ENCODE measurements at places on chromosomes 6 and 20.

DNA sequence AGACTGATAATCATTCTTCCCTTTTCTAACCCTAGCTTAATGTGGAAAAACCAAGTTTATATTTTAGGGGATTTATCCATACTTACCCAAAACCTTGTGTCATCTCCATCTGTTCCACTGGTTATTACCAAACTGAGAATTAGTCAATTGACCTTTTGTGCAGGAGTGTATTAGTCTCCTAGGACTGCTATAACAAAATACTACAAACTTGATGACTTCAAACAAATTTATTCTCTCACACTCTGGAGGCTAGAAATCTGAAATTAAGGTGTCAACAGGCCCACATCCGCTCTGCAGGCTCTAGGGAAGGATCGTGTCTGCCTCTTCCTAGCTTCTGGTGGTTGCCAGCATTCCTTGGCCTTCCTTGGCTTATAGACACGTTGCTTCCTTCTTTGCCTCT, 12.7 kb upstream of the GMDS start:
- no peak for DNase-seq

DNA sequence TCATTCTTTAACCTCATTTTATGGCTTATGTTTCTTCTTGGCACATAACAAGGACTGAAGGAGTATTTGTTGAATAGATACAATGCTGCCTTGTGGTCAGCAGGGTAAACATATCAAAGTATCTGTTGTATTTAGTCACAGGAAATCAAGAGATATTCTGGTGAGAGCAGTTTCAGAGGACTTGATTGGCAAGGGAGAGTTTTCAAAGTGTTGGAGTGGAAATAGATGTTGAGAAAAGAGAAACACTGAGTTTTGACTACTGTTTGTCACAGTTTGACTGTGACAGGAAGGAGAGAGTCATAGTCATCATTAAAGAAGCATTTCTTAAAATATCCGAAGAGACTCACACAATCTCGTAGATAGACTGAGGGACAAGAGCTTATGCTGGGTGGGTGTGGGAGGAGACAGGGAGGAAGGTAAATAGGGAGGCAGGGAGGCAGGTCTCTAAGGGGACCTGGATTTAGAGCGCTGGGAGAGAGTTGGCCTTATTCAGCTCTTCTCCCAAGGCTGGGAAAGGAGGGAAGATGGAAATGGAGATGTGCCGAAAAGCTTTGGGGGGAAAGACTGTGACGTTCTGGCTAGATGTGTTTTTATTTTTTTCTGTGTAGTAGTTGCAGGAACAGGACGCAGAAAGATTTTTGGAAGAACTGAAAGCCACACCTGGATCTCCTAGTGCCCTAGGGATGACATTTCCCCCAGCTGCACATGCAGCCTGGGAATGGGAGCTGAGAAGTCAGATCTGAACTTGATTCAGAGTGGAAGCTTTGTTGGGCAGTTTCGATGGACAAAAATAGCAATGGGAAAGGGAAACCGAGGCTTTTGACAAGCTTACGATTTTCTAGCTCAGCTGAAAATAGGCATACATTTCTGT, 65.0 kb upstream of the IFNGR1 start:
- no peak for DNase-seq

GRCh38 chr6:158611541-158612370, 32.8 kb downstream of the DYNLT1 start:
- no peak for DNase-seq

DNA sequence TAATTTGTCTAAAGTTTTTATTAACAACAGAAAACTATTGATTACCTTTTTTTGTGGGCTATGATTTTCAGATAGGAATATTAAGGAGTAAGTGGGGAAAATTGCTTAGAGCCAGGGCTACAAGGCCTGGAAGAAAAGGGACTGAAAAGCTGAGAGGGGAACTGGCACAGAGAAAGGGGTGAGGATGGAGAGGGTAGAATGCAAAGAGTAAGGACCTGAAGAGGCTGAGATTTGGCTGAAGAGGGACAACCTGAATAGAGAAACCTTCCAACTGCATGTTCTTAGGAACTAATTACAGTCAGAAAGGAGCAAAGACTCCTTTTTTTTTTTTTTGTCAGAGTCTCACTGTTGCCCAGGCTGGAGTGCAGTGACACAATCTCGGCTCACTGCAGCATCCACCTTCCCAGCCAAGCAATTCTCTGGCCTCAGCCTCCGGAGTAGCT, 16.7 kb downstream of the BTN2A1 start:
- DNase-seq: no peak

DNA sequence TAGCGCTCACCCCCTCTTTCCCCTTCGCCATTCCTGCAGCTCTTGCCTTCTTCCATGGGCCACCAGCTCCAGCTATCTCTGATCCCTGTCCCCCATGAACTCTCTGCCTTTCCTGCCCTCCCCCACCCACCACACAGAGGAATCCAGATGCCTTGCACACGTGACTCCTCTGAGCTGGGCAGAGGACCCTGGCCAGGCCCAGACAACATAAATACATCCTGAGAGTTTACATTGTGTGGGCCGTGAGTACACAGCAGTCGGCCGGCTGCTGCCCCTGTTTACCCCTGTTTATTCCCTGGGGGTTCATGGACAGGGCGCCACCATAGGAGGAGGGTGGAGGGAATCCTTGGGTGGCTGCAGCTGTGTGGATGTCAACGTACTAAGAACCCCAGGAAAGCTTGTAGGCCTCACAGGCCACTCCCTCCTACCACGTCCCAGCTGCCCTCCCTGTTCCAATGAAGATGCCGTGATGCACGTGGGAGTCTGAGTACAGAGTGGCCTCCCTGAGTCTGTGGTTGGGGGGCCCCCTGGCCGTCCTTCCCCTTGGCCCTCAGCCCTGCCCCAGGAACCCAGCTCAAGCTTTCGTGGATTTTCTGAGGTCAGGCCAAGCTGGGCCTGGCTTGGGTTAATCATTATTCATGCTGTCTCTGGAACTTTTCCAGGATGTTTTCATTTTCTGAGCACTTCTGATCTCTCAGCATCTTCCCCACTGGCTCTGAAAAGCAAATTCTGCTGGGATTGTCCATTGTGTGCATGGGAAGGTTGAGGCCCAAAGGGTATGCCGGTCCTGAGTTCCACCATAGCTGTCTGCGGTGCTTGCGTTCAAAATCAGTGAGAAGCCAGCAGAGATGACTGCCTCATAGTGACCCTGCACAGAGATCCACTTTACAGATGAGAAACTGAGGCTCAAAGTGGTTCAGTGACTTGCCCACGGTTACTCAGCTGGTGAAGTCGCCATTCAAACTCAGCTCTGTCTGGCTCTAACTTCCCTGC, 136.3 kb downstream of the MRPL14 start:
- peak; percentile 37 for DNase-seq

- no peak for DNase-seq
These were observed 714 bp downstream of the AIF1 start for GRCh38 chr6:31615748-31616147.

GRCh38 chr6:40474937-40475336, 112.2 kb downstream of the LRFN2 start:
- no peak for DNase-seq

DNA sequence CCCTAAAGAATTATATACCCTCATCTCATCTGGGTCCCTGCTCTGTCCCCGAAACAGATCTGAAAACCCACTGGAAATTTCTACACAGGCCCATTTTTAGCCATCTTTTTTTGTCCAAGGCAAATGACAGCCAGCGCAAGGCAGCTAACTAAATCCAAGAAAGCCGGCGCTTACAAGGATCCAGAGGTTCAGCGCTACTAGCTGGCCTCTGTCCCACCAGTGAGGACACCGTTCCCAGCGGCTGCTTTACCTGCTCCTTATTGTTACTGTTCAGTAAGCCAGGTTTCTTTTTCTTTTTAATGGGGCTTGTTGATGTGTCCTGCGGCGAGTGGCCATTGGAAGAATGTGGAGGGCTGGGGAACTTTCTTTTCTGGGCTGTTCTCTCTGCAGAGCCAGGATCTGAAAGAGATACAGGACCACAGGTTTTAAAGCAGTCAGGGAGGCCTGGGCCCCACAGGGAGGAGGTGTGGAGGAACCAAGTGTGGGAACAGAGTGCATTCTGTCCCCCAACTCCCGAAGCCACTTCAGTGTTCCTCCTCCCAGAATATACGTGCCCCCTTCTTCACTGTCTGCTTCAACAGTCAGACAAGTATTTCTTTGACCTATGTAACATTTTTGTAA, 46.6 kb downstream of the ZMYND8 start:
- DNase-seq: no peak

- peak; percentile 89 for DNase-seq
These were observed 61.7 kb downstream of the UTRN start for GRCh38 chr6:144346719-144347447.

All from EL (cell line).